ENCODE measurements at places on chromosomes 3 and 15.
A peak's percentile ranks its signal among the peaks of the same experiment; 100 is the strongest.

DNA sequence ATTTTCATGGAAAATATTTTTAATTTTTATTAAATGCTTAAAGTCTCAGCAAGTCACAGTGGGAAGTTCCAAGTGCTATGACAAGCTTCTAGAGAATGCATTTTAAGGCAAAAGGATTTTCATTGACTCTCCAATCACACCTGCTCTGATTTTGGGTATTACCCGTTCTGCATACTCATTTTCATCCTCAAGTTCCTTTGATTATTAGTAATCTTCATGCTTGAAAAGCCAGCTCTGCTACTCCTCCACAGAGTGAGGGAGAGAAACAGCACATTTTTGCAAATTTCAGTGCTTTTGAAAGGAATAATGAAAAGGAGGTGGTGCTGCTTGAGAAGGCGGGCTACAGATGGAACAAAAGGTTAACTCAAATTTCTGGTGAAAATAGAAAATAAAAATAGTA is 450.7 kb downstream of the NSUN3 start:
- DNase-seq = no peak

DNA sequence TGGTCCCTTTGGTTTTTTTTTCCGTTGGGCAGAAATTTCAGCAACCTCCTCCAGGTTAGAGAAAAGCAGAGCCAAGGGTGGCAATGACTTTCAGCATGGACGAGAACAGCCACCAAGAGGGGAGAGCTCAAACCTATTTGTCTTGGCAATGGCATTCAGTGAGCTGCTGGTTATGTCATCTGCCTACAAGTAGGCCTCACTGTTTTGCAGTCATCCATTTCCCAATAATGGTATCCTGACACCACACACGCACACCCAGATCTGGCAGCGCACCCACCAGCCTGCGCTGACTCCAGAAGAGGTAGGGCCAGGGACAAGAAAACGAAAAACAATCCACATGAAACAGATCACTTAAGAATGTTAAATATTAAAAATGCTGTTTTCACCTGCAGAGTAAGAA is 92.3 kb downstream of the MAGI1 start:
- DNase-seq = no peak

GRCh38 chr15:62413786-62414185 is 248.7 kb upstream of the C2CD4B start:
- no peak for DNase-seq

DNA sequence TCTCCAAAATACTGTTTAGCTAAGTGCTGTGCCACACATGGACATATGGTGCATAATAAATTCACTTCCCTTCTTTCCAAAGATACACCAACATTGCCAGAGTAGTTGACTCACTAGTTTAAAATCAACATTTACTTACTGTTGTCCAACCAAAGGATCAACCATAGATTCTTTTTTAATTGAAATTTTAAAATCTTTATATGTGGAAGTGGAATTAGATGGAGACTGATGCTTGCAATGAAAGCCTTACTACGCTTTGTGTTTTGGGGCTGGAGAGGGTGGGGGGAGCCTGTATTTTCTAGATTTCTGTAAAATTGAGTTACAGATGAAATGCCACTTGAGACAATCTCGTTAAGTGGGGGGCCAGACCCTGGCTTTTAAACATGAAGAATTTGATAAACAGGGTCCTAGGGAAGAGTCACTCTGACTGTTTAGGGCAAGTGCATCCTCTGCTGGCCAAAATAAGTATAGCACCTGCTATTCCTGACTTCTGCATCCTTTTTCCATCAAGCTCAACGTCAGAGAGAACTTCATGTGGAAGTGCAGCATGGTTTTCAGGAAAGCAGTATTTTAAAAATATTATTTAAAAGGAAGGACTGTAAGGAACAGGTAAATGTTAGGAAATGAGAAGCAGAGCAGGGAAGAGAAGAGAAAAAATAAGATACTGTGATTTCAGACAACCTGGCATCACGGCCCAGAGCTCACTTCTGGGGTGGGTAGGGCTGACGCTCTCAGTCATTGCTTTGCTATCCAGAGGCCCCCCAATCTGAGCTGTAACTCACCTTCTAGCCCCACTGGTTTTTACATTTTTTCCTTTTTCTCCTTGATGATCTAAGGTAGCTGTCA is 76.7 kb downstream of the BOC start:
- peak; percentile 12 for DNase-seq

- DNase-seq = no peak
These were observed 19.4 kb downstream of the BCL2L10 start for GRCh38 chr15:52093167-52093538.

Data from stimulated activated CD8-positive, alpha-beta memory T cell treated with anti-CD3 and anti-CD28 coated beads, Interleukin-4, amount 100 ng/mL, for 24 hours (primary cell).